HCEC 1CT (cell line): ENCODE measurements at places on chromosomes 7 and 10.

GRCh38 chr7:158821171-158822031 is 7.9 kb downstream of the ESYT2 start:
- DNase-seq, result peak; percentile 78

GRCh38 chr7:127912901-127913300 is 118.3 kb downstream of the LRRC4 start:
- DNase-seq, result no peak

DNA sequence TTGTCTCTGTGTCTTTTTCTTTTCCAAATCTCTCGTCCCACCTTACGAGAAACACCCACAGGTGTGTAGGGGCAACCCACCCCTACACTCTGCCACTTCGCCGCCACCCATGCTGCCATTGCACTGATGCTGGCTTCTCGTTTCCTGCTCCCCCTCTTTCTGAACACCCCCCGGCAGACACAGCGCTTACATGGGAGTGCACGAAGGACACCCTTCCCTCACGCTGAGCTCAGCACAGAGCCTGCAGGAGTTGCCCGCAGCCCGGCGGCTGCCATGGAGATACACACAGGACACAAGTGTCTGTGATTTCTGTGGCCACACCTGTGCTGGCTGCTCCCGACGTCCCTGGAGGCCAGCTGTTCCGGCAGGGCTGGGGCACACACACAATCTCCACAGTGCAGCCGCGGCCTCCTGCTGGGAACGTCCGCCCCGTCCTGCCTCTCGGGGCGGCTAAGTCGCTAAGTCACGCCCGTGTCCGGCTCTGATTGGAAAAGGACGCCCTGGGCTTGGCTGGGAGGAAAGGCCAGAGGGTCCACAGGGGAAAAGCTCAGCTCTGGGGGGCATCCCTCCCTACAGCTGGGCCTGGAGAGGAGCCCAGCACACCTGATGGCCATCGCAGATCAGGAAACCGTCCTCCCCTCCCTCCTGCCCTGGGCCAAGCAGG is 349.8 kb downstream of the PTPRN2 start:
- DNase-seq, result no peak

- no peak for DNase-seq
Measured at GRCh38 chr7:144827621-144828020, 8.2 kb downstream of the TPK1 start.

DNA sequence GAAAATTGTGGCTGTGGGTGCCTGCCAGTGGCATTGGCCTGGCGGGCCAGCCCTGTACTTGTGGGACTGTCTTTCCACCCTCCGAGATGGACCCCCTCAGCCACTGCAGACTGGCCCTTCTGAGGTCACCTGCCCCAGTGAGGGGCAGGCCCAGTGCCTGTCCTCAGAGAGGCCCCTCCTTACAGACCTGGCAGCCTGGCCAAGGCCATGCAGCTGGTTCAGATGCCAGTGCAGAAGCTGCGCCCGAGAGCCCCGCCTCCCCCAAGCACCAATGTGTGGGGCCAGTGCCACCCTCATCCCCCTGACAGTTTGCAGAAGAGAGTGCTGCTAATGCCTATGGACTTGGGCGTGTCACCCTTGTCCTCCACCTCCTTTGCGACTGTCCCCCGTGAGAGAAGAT is 10.0 kb downstream of the ZNF316 start:
- DNase-seq, result no peak

DNA sequence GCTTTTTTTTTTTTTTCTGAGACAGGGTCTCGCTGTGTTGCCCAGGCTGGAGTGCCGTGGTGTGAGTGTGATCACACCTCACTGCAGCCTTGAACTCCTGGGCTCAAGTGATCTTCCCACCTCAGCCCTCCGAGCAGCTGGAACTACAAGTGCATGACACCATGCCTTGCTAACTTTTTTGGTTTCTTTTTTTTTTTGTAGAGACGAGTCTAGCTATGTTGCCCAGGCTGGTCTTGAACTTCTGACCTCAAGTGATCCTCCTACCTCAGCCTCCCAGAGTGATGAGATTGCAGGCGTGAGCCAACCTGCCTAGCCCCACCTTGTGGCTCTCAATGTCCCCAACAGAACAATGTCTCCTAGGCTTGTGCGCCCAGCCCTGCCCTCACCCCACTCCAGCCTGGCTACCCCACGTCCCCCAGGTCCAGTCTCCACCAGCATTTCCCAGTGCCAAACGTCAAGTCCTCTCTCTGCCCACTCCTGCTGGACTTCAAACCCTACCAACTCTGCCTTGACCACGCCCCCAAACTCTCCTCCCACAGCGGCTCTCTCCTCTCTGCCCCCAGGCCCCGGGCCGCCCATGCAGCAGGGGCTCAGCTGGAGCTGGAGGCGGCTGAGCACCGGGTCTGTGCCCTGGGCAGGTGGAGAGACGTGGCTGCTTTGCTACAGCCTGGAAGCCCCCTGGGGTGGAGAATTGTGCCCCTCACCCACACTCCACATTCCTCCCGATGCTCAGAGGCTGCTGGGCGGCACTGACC is 18.9 kb downstream of the BHLHA15 start:
- DNase-seq, result no peak

DNA sequence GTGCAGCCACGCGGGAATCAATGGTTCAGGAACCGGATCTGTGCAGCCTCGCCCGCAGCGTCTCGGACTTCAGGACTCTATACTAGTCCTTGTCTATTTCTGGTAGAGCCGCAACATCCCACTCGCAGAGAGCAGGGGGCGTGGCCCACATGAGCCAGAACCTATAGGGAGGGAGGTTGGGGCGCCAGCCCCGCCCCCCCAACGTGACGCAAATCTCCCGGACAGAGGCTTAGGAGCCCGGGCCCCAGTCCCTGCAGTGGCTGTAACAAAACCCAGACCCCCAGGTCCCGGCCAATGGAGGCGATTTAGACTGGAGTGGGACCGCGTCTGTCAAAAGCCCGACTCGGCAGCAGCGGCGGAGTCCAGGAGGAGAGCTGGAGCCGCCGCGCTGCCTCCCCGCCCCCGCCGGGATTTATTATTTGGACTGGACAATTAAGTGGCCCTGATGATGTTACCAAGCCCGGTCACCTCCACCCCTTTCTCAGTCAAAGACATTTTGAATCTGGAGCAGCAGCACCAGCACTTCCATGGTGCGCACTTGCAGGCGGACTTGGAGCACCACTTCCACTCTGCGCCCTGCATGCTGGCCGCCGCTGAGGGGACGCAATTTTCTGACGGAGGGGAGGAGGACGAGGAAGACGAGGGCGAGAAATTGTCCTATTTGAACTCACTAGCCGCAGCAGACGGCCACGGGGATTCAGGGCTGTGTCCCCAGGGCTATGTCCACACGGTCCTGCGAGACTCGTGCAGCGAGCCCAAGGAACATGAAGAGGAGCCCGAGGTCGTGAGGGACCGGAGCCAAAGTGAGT is at the start of gene NKX2-3:
TSS of gene NKX2-3 (plus strand) at position 256 of the 809 bp plus-strand sequence. CDS start at position 446, 190 bp downstream.
- DNase-seq, result peak; percentile 95

DNA sequence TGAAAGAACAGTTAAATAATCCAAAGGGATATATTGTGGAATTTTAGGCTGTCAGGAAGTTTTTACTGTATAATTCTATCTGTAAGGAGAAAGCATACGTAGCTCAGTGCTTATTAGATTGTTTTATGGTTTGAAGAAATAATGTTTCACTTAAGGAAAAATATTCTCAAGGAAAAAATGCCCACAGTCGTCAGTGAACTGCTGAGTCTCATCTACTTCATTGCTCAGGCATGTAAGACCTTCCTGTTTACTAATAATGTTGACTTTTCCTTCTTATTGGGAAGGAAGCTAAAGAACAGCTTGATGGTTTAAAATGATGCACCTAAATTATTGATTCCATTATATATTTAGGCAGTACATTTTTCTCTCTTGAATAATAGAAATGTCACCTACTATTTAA is 304.2 kb downstream of the SDK1 start:
- DNase-seq, result peak; percentile 27

GRCh38 chr10:110530131-110530831 is 32.6 kb downstream of the DUSP5 start:
- peak; percentile 81 for DNase-seq

DNA sequence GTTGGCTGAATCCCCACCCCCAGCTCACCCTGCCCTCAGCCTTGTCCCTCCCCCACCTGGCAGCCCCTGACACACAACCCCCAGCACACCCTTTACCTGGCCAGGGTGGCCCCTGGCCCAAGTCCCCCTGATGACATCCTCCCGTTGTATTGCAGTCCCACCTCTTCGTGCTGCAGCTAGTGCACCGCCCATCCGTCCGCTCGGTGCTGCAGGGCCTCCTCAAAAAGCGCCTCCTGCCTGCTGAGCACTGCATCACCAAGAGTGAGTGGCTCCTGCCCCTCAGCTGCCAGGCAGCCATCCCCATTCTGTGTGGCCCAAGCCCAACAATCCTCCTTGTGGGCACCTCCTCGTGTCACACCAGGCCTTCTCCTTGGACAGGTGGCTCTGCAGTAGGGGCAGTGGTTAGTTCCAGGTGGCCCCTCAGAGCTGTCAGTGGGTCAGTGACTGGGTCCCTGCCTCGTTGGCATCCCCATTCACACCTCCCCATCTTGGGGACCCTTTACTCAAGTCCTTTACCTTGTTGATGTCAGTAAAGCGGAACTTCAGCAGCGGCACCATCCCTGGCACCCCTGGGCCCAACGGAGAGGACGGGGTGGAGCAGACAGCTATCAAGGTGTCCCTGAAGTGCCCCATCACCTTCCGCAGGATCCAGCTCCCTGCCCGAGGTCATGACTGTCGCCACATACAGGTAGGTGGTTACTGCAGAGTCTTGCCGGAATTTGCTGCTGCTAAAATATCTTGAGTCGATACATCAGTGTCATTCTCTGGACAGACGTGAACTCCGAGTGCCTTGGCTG is 14.3 kb downstream of the ZMIZ2 start:
- DNase-seq, result no peak

GRCh38 chr10:48241332-48241731 is 33.2 kb downstream of the FRMPD2 start:
- DNase-seq, result no peak

- peak; percentile 15 for DNase-seq
Measured at GRCh38 chr10:99234041-99234790, 1.4 kb downstream of the HPSE2 start.

GRCh38 chr7:86963599-86964230 is 95.7 kb downstream of the ELAPOR2 start:
- no peak for DNase-seq

- DNase-seq, result peak; percentile 47
Measured at GRCh38 chr10:17249820-17250219, 21.8 kb downstream of the VIM start.

DNA sequence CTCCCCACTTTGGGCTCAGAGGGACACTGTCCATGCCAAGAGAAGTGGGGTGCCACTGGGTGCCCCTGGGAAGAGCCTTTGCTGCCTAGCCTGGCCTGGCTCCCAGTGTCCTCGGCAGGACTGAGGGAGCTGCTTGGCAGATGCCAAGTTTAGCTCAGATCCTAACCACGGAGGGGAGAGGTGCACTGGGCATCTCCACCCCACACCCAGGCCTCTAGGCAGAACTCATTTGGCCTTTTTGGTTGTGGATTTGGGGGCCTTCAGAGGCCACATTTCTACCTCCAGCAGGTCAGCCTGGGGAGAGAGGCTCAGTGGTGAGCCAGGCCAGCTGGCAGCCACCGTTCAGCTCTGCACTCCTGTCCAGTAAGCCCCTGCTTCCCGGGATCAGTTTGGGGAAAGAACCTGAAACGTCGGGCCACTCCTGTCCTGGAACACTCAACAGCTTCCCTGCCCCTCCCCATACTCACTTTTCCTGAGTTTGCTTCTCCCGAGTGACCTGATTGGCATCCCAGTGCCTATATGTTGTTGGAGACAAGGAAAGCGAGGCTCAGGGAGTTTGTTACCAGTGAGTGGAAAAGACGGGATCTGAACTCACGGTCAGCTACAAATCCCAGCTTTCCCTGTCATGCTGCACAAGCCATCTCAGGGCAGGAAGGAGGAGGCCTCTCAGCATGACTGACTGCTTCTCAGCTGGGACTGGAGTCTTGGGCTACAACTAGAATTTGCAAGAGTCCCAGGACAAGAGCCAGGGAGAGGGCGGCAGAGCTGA is 11.2 kb upstream of the CXCL12 start:
- DNase-seq, result no peak

DNA sequence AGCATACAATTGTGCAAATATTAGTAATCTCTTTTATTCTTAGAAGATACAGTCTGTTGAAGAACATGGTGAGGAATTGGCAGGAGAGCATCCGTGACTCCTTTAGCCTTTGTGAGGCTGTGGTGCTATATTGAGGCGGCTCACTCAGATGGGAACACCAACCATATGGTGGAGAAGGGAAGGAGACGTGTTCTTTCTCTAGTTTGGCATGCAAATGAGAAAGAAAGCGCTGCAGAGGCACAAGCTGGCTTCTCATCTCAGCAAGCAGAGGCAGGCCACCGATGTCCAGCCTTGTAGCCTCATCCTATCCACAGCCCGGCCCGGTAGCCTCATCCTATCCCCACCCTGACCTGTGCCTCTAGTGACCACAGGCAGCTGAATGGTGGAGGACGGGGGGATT is 288.3 kb downstream of the CAMK1D start:
- no peak for DNase-seq

- DNase-seq, result no peak
Measured at GRCh38 chr7:29926216-29926615, 63.4 kb downstream of the SCRN1 start.

- DNase-seq, result no peak
Measured at GRCh38 chr7:151482883-151483710, 36.6 kb downstream of the RHEB start.

DNA sequence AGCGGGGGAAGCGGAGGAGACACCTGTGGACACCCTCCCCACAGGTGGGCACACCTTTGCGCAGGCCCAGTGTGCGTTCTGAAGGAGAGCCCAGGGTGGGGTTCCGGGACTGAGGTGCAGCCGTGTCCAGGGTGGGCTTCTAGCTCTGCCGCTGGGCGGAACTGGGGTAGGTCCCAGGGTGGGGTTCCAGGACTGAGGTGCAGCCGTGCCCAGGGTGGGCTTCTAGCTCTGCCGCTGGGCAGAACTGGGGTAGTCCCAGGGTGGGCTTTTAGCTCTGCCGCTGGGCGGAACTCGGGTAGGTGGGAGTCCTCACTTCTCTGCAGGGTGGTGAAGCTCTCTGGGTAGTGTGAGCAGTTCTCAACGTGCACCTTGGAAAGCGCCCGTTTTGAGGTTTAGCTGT is 78.7 kb downstream of the DNAJB6 start:
- DNase-seq, result no peak

DNA sequence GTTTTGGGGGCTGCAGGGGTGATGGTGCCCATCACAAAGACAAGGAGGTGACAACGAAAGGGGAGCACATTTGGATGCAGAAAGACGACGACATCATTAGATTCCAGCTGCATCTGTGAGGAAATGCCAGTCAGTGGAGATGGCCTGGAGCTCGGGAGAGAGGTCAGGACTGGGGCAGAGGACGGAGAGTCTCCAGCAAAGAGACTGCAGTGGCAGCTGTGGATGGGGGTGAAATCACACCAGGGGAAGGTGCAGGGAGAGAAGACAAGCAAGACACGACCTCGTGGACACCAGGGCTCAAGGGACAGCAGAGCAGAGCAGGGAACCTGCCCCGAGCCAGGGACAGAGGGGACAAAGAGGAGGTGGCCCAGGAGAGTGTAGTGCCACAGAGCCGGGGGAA is 203.4 kb downstream of the PRPF18 start:
- no peak for DNase-seq

DNA sequence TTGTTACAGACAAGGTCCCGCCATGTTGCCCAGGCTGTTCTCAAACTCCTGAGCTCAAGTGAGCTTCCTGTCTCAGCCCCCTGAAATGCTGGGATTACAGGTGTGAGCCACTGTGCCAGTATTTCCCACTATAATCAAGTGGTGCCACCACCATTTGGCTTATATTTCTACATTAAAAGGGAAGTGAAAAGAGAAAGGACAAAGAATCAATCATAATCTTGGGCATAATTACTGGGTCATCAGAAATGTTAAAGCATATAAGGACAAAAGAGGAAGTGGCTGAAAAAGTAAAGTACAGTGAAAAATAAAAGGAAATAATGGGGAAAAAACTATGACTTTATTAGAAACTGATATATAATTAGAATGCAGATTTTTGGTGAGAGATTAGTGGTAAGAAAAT is 25.7 kb upstream of the ENTPD1 start:
- DNase-seq, result no peak

GRCh38 chr7:105580022-105580740 is 1.1 kb downstream of the EFCAB10 start:
- DNase-seq, result no peak
